ENCODE measurements at places on chromosomes 4 and X.

GRCh38 chrX:9131066-9131465, 97.1 kb upstream of the FAM9B start:
- no peak for DNase-seq

DNA sequence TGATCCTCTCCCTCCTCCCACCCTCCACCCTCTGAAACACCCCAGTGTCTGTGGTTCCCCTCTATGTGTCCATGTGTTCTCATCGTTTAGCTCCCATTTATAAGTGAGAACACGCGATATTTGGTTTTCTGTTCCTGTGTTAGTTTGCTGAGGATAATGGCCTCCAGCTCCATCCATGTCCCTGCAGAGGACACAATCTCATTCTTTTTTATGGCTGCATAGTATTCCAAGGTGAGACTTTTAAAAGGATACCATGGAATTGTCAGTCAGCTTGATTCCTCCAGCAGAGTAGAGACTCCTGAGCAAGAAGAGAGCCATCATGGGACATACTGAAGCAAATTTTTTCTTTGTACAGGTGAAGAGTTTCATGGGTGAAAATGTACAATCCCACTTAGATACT, 38.8 kb upstream of the MTM1 start:
- DNase-seq, result no peak

GRCh38 chr4:5165420-5166369, 114.4 kb downstream of the STK32B start:
- DNase-seq, result no peak

DNA sequence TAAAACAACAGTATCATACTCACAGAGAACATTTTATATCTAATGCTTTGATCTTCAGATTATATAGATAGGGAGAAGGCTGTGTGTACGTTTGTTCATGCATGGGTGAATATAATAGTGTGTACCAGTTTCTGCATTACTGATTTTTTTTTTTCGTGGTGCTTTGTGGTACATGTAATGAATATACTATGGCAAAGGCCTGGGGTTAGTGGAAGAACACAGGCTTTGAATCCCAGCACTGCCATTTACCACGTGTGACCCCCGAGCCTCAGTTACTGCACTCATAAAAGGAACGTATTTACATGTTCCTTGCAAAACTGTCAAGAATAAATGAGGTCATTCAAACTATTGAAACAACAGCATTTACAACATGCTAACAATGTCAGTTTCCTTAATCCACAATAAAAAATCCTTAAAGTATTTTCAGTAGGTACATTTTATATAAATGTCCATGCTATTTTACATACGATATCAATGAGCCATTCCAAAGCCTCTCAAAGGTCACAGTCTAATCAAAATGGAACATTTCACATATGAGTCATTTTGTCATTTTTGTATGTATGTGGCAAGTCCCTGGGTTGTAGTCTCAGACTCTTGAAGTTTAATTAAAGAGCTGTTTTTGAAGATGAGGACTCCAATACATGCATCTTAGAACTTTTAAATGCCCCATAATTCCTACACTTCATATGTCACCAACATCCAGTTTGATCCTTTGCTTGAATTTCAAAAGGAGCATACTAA, 242.8 kb downstream of the PPP3CA start:
- no peak for DNase-seq

DNA sequence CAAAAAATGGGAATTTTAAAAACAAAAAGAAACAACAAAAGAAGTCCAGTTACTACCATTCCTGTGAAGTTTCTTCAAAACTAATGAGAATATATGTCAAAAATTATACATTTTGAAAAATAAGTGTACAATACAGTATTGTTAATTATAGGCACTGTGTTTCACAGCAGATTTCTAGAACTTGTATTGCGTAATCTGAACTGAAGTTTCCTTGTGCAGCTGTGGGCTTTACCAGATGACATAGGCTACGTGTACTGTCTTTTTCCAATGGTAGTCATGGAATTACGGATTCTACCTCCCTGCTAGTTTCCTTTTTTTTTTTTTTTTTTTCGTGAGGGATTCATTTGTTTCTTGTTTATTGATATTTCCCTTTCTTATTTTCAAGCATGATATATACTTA, 113.8 kb upstream of the GABRA2 start:
- DNase-seq, result no peak
